NCI-H1092 (cell line): ENCODE measurements at places on chromosomes 5 and 9.
A peak's percentile ranks its signal among the peaks of the same experiment; 100 is the strongest.

GRCh38 chr5:113053511-113053995 lies 77.0 kb downstream of the DCP2 start:
- no peak for DNase-seq

- no peak for DNase-seq
These were observed 310.4 kb downstream of the GADD45G start for GRCh38 chr9:89915187-89915586.

DNA sequence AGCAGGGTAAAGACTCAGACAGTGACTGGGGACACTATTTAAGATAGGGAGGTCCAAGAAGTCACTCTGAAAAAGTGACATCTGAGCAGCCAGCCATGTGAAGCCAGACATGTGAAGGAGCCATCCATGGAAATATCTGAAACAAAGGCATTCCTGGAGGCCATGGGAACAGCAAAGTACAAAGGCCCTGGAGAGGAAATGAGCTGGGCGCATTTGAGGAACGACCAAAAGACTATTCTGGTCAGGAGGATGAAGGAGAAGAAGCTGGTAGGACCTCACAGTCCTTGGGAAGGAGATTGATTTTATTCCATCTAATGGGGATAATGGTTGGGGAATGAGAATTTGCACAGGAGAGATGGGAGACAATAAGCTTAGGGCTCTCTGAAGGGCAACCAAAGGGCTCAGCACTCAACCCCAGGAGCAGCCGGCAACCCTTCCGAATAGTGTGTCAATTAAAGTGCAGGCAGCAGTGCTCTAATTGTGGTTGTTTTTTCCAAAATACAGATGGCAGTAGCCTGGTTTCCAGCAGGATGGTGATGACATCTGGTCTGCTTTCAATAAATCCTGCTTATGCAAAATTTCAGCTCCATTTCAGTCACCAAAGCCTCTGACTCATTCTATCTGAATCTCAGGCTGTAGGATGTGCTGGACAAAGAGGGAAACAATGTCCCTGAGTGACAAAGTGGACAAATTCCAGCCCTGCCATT lies 26.7 kb downstream of the FOXI1 start:
- DNase-seq = no peak

DNA sequence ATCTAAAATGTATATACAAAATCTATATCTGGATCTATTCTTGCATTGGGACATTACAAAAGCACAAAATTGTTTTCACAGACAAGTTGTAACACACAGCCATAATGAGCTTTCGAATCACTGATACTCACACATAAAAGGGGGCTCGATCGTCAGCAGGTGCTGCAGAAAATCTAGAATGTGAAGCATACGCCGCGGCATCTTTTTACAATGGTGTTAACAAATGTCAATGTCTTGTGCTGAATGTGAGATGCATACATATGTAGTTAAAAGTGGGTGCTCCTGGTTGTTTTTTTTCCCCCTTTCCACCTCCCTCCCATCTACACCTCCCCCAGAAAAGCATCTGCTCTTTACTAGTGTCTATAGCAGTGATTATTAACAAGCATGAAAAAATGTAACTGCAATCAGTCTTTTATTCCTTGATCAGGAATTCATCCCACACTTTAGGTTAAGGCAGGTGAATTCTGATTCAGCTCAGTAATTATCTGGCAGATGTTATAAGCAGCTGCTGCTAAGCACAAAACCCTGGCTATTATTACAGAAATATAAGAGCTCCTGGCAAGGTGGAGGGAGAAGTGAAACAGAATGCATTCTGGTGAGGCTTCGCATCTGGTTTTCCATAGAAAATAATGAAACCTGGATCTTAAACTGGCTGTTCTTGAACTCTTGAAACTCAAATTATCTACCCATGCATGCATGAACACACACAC lies 114.1 kb downstream of the MPDZ start:
- peak; percentile 91 for DNase-seq

DNA sequence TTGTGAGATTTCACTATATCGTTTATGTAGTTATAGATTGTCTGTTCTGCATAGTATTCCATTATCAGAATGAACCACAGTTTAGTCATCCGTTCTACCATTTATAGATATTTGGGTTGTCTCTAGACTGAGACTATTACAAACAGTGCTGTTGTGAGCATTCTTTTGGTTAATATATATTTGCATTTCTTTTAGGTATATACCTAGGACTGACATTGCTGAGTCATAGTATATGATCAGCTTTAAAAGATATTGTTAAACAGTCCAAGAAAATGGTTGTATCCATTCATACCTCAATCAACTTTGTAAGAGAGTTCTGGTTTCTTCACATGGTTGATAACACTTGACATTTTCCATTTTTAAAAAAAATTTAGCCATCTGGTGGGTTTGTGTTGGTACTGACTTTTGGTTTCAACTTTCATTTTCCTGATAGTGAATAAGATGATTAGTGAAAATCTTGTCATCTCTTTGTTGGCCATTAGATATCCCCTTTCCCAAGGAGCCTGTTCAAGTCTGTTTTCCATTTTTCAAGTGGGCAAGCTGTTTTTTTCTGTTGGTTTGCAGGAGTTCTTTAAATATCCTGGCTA lies 22.9 kb upstream of the ADAM19 start:
- no peak for DNase-seq

DNA sequence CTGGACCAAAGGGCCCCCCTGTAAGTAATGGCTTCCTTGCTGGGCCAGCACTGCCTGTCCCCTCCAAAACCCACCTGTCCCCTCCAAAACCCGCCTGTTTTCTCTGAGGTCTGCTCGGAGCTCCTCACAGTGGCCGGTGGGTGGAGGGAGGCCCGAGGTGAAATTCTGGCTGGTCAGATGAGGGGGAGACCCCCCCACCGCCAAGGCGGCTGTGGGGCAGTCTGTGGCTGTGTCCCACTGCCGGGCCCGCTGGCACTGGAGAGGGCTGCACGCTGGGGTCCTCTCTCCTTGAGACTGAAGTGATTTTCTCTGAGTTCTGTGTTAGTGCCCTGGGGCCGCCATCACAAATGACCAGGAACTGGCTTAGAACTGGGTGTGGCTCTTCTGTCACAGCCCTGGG lies 83.7 kb upstream of the FCN2 start:
- no peak for DNase-seq
